ENCODE measurements at places on chromosomes 4 and X.

GRCh38 chr4:129358571-129358970 lies 262.6 kb downstream of the C4orf33 start:
- DNase-seq: no peak

GRCh38 chrX:1244164-1245076 lies 24.2 kb upstream of the CSF2RA start:
- no peak for DNase-seq

GRCh38 chr4:155773196-155773800 lies 14.5 kb downstream of the GUCY1B1 start:
- no peak for DNase-seq

DNA sequence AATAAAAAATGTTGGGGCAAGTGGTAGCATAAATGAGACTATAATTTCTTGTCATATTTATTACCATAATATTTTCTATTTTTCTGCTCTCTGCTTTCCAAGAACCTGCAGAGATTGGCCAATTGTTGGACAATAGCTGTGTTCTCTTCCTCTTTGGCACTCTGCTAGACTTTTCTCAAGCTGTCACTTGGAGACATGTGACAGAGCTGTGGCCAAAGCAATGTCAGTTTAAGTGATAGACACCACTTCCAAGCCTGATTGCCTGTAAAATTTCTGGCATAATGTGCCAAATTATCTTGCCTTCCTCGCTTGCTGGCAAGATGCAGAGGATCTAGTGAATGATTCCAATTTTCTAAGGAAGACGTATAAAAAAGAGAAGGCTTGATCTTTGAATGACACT lies 162.2 kb upstream of the NDST4 start:
- no peak for DNase-seq

DNA sequence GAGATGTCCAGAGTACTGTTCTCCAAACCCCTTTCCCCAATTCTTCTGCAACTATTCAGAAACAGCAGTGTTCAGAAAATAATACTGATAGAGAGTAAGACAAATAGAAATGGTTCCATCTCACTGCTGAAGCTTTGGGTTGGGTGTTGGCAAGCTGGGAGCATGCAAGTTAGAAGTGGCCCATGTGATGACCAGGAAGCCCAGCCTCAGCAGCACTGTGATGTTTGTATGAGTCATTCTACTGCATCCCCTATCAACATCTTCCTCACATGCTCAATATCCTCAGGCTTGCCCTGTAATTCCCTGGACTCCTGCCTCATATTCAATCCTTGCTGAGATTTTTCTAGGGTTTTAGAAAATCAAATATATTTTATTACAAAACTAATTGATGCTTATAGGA lies 96.5 kb downstream of the CHRDL1 start:
- no peak for DNase-seq

DNA sequence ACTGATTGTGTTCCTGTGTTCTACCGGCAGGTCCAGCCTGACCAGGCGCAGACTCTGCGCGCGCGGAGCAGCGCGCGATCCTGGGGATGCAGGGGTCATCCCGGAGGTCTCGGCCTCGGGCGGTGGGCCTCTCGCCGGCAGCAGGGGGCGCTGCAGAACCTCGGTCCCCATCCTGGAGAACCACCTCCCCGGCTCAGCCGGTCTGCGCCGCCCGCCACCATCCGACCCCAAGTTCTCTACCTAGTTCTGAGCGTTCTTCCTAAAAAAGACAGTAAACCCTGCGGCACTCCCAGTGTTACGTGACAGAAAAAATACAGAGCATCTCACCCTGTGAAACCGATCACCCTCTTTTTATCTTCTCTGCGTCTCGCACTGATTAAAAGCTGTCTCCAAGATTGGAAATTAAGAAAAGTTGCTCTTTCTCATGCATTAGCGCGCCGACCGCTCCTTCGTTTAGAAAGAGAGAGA lies 1.6 kb downstream of the TRPC3 start:
- DNase-seq: peak; percentile 74

GRCh38 chr4:177041356-177041755 lies 248.6 kb upstream of the VEGFC start:
- no peak for DNase-seq

- no peak for DNase-seq
These were observed 1.2 kb downstream of the IRS4 start for GRCh38 chrX:108735091-108735678.

GRCh38 chr4:164177153-164177552 lies 576.8 kb upstream of the SMIM31 start:
- DNase-seq: no peak

- DNase-seq: no peak
These were observed 7.0 kb upstream of the TLR3 start for GRCh38 chr4:186061921-186062320.

DNA sequence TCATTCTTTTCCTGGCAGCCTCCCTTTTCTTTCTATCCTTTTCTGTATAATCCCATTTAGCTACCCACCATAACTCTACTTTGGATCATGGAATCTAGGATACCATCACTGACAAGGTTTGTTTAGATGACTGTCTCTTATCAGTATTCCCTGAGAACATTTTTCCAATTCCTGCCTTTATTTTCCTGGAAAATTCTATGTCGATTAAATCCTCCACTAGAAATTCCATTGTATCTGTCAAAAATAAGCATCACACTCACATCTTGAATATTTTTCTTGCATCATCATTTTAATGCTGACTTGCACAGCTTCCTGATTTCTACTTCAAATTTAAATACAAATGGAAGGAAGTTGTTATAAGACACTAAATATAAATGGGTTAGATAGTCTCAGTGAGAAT lies 20.2 kb downstream of the TRIM2 start:
- no peak for DNase-seq

- DNase-seq: no peak
These were observed 21.5 kb downstream of the HAND2 start for GRCh38 chr4:173508386-173509035.
